ENCODE measurements at places on chromosomes 4 and X.

- DNase-seq: no peak
Observed at GRCh38 chr4:174406383-174406782, 115.9 kb downstream of the HPGD start.

DNA sequence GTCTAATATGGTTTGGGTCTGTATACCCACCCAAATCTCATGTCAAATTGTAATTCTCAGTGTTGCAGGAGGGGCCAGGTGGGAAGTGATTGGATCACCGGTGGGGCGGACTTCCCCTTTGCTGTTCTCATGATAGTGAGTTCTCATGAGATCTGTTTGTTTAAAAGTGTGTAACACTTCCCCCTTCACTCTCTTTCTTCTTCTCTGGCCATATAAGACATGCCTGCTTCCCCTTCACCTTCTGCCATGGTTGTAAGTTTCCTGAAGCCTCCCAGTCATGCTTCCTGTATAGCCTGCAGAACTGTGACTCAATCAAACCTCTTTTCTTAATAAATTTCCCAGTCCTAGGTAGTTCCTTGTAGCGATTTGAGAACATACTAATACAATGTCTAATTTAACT, 19.7 kb upstream of the SCRG1 start:
- no peak for DNase-seq

- no peak for DNase-seq
Observed at GRCh38 chrX:50963842-50964241, 53.3 kb downstream of the BMP15 start.

GRCh38 chr4:2441393-2442174, 22.8 kb downstream of the CFAP99 start:
- DNase-seq: no peak

All from brain (organoid and tissue), 16 donors.